ENCODE measurements at places on chromosomes 7 and 10.

DNA sequence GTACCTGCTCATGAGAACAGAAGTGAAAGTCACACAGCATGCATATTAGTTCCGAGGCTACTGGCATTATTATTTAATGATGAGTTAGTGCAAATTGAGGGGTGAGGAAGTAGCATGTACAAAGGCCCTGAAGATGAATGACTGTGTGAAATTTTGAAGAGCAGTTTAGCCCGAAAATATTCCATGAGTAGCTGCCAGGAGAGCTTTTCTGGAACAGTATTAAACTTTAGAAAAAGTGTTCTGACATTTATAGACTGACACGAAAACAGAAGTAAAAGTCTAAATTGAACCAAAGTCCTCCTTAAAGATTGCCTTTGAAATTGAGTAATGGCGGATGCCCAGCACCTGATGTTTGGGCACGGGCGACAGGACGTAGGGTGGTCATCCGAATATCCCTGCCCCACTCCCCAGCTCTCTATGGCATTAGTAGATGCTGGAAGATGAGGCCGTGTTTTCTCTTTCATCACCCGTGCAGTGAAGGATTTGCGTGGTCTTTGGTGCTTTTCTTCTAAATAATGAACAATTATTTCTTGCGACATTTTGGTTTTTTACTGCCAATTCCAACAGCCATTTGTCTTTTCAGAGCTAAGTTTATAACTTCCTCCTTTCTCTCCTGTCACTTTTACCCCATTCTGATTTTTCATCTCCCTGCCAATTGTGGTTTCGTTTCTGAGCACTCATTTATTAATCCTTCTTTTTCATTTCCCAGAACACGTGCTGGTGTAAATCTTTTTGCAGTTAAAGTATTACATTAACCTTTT, 192.6 kb downstream of the MGMT start:
- peak; percentile 5 for DNase-seq

DNA sequence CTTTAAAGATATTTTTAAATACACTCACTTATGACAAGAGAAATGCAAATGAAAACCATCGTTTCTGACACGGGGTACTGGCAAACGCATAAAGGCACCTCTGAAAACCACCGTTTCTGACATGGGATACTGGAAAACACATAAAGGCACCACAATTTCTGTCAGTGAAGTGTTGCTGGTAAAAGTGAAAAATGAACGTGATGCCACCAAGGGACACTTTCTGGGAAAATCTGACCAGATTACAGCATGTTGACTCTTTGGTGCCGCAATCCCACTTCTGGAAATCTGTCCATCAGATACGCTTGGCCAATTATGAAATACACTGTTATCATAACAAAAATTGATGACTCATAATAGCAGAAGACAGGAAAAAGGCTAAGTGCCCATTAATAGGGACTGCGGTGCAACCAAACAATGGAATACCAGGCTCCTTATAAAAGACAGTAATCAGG, 131.7 kb downstream of the ZMYND11 start:
- peak; percentile 33 for DNase-seq

DNA sequence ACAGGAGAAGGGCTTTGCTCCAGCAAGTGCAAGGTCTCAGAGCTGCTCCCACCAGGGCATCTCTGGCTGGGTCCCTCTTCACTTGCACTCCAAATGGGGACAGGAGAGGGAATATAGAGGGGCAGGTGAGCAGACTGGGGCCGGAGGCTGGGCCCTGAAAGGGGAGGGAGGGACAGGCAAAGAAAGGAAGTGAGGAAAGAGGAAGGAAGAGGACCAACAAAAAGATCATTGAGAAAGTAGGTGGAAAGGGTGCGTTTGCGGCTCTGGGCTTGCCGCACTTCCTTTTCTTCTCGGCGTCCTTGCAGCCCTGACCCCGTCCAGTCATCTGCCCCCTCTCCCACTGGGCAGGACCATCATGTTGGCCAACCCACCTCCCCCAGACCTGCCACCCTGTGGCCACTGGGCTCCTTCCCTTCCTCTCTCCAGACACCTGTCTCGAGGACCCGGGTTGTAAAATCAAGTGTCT, 14.0 kb downstream of the ITPRIP start:
- DNase-seq, result no peak

GRCh38 chr7:125406111-125406510, 476.5 kb upstream of the POT1 start:
- no peak for DNase-seq

DNA sequence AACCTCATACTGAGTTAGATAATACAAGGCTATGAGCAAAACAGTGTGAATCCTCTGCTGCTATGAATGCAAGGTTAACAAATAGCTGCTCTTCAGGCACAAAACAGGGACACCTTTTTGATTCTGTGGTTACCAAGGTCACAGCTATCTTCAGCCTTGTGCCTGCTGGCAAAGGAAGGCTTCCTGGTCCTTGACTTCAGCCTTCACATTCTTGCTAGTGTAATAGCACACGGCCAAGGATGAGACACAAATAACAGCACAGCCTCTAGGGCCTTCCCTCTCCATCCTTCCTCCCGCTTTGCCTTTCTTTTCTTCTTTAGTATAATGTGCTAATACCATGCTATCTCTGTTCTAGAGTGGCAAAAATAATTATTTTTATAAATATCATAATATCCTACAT, 130.6 kb upstream of the CAV2 start:
- DNase-seq, result no peak

- DNase-seq, result peak; percentile 54
Measured at GRCh38 chr7:134931487-134931886, 54.8 kb upstream of the AGBL3 start.

GRCh38 chr7:142910481-142910880, 23.1 kb downstream of the TRPV5 start:
- DNase-seq, result no peak

DNA sequence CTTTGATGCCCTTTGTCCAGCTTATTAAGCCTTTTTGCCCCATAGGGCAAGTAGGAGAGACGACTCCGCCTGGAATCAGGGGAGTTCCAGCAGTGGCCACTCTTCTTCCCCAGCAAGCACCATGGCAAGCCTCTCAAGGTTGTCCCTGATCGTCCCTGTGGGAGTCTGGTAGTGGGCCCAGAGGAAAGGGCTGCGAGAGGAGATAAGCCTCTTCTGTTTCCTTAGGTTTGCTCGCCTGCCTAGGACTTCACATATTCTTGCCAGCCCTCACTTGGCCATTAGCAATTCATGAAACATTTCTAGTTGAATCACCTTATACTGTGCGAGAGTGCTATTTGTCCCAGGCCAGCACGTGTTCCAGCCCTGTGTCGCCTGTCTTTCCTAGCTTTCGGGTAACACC, 47.8 kb upstream of the CPN1 start:
- no peak for DNase-seq

GRCh38 chr10:34223658-34224057, 591.4 kb downstream of the PARD3 start:
- no peak for DNase-seq

- DNase-seq, result no peak
Measured at GRCh38 chr7:22809902-22810642, 12.6 kb downstream of the TOMM7 start.

DNA sequence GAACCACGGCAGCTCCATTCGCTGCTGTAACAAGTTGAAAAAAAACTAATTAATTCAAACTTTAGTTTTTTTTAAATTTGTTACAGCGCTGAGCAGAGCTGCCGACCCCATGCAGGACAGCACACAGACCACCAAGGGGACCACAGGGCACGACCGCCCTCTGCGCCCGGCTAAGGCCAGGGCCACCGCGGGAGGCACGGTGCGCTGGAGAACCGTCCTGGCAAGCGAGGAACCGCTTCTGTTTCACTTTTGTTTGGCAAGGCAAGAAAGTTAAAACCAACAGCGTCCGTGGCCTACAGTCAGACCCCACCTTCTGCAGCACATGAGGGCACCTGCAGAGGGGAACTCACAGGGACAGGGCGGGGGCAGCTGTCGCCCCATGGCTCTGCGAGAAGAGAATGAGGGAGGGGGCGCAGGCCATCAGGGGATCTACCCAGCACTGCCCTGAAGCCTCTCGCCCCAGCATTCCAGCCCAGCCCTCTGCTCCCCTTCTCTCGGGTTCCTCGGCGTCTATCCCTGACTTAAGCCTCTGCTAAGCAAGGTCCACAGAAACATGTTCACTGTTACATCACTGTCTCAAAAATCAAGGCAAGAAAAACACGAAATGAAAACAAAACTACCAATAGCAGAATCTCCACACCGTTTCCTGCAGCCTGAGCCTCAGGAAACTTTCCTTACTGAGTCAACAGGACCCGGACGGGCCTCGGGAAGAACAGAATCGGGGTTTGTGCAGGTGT, 204.4 kb downstream of the DIP2C start:
- DNase-seq, result peak; percentile 53

DNA sequence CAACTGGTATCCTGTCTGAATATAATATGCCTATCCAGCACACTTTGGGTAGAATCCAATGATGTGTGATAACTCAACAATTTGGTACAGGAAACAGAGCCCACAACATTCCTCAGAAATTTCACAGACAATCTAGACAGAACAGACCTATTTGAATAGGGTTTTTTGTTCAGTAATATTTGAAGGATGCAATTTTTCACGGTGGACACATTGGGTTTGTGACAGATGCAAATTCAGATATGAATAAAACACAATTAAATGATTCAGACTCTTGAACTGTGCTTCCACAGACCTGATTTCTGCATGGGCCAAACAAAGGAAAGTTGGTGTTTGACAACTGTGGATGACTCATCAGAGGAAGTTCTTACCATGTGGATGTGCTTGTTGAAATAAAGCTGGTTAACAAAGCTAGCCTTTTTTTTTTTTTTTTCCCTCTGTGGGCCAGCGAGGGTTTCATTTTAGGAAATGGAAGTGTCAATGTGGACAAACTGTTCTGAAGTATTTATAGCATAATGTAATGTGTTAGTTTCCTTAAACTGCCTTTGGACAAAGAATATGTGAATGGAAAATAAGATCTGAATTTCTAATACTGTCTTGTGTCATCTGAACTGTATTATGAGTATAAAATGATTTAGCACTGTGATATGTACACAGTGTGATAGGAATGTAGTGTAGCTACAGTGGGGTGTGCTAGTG, 43.2 kb upstream of the FAM133B start:
- peak; percentile 96 for DNase-seq

GRCh38 chr10:44969854-44970253, 8.8 kb downstream of the DEPP1 start:
- DNase-seq, result no peak

GRCh38 chr10:66671562-66671961, 254.3 kb upstream of the LRRTM3 start:
- no peak for DNase-seq

- no peak for DNase-seq
Measured at GRCh38 chr10:76291175-76291574, 859.8 kb downstream of the LRMDA start.

GRCh38 chr10:90031776-90032175, 330.4 kb downstream of the KIF20B start:
- DNase-seq, result no peak

GRCh38 chr7:75628055-75628454, 110.7 kb downstream of the HIP1 start:
- DNase-seq, result no peak

DNA sequence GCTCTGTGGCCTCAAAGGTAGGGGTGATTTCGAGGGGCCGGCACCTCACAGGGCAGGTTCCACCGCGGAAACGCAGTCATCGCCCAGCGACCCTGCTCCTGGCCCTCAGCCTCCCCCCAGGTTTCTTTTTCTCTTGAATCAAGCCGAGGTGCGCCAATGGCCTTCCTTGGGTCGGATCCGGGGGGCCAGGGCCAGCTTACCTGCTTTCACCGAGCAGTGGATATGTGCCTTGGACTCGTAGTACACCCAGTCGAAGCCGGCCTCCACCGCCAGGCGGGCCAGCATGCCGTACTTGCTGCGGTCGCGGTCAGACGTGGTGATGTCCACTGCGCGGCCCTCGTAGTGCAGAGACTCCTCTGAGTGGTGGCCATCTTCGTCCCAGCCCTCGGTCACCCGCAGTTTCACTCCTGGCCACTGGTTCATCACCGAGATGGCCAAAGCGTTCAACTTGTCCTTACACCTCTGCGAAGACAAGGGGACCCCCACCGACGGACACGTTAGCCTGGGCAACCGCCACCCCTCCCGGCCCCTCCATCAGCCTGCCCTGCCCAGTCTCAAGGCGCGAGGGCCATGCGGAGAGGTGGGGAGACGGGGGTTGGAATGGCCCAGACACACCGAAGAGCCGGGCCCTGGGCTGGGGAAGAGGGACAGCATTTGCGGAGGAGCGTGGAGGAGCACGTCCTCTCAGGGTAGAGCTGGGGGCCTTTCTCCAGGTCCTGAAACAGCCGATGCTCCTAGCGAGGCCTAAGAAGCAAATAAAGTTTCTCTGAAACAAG, 6.0 kb downstream of the SHH start:
- peak; percentile 35 for DNase-seq

GRCh38 chr10:62261666-62262065, 7.0 kb downstream of the RTKN2 start:
- DNase-seq, result peak; percentile 66

DNA sequence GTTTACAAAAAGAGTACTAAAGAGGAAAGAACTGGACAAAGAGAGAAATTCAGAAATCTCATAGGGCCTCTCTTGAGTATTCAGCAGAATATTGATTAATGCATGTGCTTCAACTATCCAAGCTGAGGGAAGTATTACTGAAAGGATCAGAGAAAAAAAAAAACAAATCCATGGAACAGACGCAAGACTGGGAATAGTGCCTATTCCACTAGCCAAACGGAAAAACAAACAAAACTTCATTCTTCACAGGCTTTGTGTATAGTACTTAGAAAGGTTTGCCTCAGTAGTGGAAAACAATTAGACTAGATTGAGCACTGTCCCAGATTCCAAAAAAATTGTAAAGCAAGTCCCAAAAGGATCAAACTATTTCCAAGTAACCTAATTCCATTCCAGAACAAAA, 106.2 kb downstream of the TFEC start:
- no peak for DNase-seq

DNA sequence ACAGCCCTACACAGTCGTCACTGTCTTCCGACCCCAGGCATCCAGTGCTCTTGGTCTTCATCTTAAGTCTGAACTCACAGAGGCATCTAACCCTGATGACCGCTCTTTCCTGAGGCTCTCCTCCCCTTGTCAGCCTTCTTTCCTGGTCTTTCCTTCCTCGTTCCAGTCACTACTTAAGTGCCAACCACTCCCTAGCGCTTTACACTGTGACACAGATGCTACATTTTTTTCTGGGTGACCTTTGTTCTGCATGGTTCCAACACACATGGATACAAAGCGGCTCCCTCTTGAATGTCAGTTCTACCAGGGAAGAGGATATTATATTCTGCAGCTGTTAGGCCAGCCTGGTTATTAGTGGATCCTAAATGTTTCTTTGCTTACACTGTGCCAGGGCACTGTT, 12.7 kb downstream of the YWHAG start:
- no peak for DNase-seq

DNA sequence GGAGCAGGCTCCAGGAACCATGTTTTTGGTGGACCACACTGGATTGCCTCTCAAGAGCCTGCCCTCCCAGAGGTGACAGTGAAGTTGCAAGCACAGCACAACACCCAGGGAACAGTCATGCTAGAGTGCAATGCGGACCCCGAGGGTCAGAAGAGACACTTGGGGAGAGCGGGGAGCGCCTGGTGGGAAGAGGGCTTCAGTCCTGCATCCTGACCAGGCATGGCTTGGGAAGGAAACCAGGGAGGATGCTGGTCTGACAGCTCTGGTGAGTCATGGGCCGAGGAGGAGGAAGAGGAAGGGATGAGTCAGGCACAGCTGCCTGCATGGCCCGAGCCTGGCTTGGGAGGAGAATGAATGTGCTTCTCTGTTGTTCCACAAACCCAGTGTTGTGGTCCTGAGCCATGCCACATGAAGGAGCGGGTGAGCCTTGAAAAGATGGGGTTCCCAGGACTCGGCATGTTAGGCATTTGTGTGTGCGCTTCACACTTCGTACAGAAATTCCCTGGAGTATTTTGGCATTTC, 29.5 kb upstream of the ANKRD2 start:
- DNase-seq, result peak; percentile 100

Data from GM23248 (cell line).